Fibroblast of skin of right quadriceps (primary cell): ENCODE measurements at places on chromosomes 4 and X.

DNA sequence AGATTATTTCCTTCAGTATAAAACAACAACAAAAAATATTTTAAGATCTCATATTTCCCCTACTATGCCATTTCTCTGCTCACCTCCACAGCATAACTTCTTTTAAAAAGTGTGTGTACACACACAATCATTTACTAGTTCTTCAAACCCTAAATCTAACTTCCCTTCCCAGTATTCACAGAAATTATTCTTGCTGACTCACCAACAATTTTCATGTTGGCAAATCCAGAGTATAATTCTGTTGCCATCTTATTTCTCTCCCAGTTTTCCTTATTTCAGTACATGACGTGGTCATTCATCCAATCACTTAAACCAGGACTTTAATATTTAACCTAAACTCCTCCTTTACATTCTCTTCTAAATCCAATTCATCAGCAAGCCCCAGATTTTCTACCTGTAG is 11.4 kb upstream of the RAP1GDS1 start:
- no peak for DNase-seq

DNA sequence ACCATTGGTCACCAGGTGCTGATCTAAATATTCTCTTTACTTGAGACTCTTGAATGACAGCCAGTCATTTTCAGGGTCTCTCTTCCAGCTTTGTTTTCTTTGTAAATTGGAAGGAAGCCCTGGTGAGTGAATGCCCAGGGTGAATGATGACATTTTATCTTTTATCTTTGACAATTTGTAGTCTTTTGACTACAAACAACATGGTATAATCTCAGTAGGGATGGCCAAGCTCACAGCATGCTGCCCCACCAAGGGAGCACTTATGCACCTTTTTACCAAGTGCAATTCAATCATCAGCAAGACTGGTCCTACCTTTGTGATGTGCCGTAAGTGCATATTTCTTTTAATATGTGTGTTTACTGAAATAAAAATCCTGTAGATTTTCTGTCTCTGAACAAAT is 5.7 kb downstream of the AFM start:
- DNase-seq: no peak

- DNase-seq: peak; percentile 49
Observed at GRCh38 chr4:176833400-176834175, 40.9 kb upstream of the VEGFC start.

- DNase-seq: no peak
Observed at GRCh38 chrX:119942831-119943184, 743 bp downstream of the NKAP start.

GRCh38 chr4:55993994-55994663 is 45.4 kb downstream of the CEP135 start:
- DNase-seq: no peak

GRCh38 chrX:19237901-19238300 is 105.8 kb upstream of the PDHA1 start:
- no peak for DNase-seq

GRCh38 chr4:3365326-3365725 is 72.5 kb downstream of the RGS12 start:
- no peak for DNase-seq

GRCh38 chr4:66693694-66694093 is 851.6 kb downstream of the CENPC start:
- no peak for DNase-seq

DNA sequence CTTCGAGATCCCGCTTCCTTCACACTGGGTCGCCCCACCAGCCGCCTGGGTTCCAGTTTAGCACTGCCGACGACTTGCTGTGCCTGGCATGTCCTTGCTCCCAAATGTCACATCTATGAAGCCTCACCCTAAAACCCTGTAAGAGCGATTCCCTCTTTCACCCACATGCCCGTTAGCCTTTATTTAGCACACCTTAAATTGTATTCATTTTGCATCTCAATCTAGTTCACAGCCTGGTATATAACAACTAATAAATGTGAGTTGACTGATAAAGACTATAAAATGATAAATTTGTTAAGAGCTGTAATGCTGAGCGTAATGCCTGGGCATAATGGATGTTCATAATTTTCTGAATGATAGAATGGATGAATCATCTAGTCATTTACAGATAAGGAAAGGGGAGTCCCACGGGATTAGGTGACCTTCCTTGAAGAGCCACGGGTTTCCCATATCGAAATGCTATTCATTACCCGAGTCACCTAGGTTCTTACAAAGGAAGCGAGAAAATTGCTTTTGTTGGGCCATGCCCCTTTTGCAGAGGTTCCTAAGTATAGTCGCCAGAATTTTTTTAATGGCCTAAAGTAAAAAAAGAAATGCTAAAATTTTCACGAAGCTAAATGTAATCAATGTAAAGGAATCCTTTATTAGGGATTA is 1.1 kb upstream of the AP1S2 start:
- DNase-seq: no peak

GRCh38 chr4:81214881-81215868 is at the start of gene PRKG2:
TSS of gene PRKG2 (minus strand) at chr4:81215222. CDS start at chr4:81205047, 10,175 bp downstream.
- peak; percentile 15 for DNase-seq

GRCh38 chrX:34866646-34867045 is 76.0 kb upstream of the FAM47B start:
- peak; percentile 41 for DNase-seq

DNA sequence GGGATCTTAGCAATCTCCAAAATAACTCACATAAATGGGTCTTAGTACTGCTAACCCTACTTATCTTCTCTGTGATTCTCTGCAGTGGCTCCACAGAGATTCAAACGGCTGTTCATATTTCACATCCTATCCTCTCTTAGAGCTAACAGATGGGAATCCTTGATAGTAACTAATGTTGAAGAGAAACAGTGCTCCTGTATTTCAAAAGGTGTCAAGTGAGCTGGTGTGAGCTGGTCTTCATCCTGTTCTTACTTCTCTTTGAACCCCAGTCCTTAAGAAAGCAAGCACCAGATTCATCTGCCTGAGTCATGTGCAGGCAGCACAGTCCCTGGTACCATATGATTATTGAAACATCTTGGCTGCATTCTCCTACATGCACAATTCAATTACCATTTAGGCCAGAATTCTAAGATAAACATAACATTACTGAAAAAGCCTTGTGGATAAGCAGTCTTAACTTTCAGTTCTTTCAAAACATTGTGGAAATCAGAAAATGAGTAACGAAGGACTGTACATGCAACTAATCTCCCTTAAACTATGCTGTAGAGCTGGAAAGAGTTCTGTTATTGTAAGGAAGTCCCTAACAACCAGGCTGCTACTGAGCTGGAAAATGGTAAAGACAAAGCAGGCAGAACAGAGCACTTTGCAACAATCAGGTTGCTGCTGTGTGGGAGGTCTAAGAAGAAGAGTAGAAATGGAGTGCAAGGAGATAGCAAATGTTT is 153.1 kb downstream of the NPNT start:
- no peak for DNase-seq
